RKO (cell line): ENCODE measurements at places on chromosomes 11 and 22.
A peak's percentile ranks its signal among the peaks of the same experiment; 100 is the strongest.

- no peak for DNase-seq
Observed at GRCh38 chr11:59295435-59295834, 63.3 kb upstream of the OR5AN1 start.

DNA sequence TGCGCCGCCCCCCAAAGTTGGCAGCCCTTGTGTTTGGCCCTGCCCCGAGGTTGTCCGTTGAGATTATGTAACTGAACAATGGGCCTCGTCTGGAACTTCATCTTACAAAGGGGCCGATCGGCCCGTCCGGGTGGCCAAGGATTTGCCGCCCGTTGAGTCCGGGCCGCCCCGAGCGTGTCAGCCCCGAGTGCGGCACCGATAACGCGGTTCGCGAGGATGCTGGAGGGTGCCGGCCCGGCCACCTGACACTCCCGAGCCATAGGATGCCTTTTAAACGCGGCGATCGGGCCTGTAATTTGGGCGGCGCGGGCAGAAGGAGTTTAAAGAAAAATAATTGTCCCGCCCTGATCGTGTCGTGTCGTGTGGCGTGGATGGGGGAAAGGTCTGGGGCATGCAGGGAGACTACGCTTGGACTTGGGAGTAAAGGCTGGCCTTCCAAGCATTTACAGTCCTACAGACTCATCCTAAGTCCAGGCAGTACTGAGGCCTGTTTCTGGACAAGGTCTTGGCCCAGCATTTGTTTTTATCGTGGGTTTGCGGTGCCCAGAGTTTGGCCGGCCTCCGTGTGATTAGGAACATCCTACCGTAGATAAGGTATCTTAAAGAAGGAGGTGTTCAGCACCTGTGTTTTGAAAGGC, 1.3 kb downstream of the WEE1 start:
- peak; percentile 59 for DNase-seq

DNA sequence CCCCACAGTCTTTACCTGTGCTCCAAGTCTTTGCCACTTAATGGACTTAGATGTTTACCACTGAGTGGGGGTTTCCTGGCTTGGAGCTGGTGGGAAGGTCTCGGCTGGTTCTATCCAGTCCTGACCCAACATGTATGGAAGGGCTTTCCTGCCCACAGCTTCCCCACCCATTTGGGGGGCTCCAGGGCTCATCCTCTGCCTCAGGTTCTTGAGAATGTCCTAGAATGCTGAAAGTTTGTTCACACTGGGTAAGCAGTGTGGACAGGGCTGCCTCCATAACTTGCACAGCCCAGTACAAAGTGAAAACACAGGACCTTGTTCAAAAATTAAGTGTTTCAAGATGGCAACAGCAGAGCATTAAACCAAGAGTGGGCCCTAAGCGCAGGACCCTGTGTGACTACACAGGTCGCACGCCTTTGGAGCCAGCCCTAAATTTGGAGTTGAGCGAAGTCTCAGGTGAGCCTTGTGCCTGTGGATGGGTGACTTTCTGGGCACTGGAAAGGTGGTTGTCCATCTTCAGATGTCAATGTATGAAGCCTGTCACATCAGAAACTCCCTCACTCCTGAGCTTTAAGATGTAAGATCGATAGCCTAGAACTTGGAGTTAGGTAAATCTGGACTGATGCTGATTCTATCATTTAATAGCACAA, 72.7 kb upstream of the NARS2 start:
- no peak for DNase-seq

DNA sequence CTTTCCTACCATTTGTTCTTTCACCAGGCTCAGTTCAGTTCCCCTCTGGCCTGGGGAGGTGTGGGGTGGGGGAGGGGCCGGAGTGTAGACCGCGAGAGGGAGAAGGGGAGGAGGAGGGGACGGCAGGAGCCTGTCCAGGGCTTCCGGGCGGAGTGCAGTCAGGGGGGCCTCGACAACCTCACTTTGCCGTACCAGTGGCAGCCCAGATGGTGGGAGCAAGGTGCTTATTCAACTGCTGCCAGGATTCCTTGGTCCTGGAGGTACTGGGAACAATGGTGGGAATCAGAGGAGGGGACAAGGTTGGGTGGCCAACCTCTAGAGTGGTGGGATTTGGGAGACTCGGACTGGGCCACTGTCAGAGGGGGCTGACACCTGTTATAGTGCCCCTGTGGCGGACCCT, 1.2 kb downstream of the BACE1 start:
- DNase-seq = no peak

DNA sequence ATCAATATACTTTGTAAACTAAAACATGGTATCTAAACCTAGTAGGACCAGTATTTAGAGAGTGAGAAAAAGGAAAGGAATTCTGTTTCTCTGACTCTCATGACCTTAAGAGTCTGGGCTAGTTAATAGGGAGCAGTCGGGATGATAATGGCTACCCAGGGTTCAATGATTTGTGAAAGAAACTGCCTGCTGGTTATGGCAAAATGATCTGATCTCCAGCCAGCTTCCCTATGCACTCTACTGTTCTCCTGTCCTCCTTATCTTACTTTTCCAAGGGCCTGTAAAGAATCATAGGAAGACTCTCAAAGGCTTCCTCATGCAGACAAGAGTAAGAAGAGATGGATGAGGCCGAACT, 193.1 kb upstream of the PITPNB start:
- DNase-seq = no peak

DNA sequence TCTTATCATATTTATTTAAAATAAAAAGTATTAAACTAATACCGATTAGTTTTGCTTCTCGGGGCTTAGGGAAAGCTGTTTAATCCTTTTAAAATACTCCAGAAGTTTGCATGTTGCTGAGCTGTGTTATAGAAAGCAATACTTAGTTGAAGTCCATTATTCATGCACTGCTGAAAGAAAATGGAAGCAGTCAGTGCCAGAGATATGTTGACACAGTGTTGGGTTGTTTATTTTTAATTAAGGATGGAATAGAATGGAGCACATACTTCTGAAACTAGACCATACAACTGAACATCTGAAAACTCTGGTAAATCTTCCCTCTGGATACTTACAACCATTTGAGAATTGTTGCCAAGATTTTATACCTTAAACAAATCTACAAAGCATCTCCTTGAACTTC, 282.7 kb upstream of the CCDC179 start:
- DNase-seq = no peak

- DNase-seq = no peak
Observed at GRCh38 chr22:44128958-44129618, 51.6 kb upstream of the PARVG start.

DNA sequence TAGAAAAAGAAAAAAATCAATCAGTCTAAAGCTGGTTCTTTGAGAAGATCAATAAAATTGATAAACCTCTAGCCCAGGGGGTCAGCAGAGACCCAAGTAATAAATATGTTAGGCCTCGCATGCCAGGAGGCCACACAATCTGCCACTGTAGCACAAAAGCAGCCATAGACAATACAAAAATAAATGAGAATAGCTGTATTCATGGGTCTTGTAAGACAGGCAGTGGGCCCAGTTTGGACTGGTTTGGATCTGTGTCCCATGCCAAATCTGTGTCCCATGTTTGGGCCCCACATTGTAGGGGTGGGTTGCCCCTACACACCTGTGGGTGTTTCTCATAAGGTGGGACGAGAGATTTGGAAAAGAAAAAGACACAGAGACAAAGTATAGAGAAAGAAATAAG, 6.6 kb upstream of the PLAAT4 start:
- DNase-seq = no peak

DNA sequence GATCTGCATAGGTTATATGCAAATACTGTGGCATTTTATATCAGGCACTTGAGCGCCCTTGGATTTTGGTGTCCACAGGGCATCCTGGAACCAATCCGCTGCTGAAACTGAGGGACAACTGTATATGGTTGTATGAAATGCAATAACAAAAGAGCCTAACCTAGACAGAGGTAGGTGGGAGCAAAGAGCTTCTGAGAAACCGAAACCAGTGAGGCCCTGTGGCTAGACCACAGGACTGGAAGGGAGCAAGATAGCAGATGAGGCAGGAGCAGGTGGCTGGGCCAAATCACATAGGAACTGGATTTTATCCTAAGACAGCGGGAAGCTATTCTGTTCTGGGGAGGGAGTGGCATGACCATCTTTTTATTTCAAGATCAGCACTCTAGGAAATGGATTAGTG, 30.1 kb downstream of the RCN1 start:
- DNase-seq = no peak

DNA sequence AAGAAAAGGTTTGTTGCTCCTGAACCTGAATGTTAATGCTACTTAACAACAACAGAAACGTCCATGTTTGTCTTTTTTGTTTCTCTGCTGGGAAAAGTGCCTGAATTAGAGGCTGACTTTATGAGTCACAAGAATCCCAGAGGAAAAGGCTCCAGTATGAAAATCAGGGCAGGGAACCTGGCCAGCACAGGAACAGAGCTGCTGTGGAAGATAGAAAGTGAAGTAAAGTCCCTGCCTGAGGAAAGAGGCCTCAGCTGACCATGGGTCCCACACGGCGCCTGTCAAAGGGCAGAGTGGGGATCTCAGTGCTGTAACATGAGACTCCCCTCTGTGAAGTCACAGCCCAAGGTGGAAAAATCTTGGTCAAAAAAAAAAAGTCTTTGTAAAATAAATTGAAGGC, 632.3 kb upstream of the CCDC90B start:
- DNase-seq = no peak

GRCh38 chr11:107044503-107044902, 26.2 kb upstream of the GUCY1A2 start:
- no peak for DNase-seq

GRCh38 chr11:1878137-1879031, 13.3 kb downstream of the PRR33 start:
- no peak for DNase-seq

GRCh38 chr11:115241899-115242298, 262.3 kb downstream of the CADM1 start:
- no peak for DNase-seq

- DNase-seq = no peak
Observed at GRCh38 chr22:30169002-30169401, 77.6 kb downstream of the LIF start.

GRCh38 chr22:37186228-37186996, 1.6 kb downstream of the C1QTNF6 start:
- peak; percentile 33 for DNase-seq

DNA sequence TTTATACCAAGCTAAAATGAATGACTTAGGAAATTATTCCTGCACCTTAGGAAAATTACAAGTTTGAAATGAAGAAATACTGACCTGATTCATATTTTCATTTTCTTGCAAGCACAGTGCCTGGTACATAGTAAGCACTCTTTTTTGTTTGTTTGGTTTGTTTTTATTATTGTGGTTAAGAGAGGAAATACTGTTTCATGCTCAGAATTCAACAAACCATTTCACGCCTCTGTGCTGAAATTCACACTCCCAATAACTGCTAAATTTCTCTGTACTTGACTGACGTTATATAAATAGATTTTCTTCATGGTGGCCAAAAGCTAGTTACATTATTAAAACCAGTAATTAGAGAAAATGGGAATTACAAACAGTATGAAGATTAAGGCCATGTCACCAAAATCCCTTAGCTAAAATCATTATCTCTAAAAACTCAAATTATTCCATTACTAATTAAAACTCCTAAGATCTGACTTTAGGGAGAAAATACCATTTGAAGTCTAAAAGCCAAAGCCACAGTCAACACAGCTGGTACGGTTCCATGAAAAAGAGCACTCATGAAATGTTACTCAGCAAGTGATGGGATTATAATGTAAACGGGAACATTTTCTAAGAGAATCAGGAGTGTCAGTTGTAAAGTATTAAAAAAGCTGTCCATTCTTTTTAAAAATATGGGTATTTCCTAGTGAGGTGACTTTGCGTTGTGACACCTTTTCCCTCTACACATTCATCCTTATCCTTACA, 77.8 kb upstream of the DDI1 start:
- no peak for DNase-seq

- DNase-seq = no peak
Observed at GRCh38 chr11:86288776-86289507, 13.1 kb upstream of the HIKESHI start.

- DNase-seq = no peak
Observed at GRCh38 chr11:14582793-14583192, 60.8 kb upstream of the PDE3B start.

DNA sequence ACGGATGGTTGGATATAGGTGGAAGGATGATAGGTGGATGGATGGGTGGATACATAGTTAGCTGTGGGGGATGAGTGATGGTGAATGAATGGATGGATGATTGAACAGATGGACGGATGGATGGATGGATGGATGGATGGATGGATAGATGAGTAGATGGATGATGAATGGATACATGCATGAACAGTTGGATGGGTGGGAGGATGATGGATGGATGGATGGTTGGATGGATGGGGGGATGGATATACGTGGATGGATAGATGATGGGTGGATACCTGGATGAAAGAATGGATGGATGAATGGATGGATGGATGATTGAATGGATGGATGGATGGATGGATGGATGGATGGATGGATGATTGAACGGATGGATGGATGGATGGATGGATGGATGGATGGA, 68.4 kb upstream of the PRR5 start:
- DNase-seq = no peak

GRCh38 chr11:103406357-103406756, 297.1 kb downstream of the DYNC2H1 start:
- DNase-seq = no peak
